ENCODE measurements at places on chromosomes 11 and 22. TPM values are rescaled to one million over a fixed set of nuclear protein-coding genes. Genes with fewer than 3 reads are reported as not detected.

OR51B5 gene
- total RNA-seq, result 0.99 TPM

SMIM35 gene
- total RNA-seq, result 0.11 TPM

RRM1 gene
- 68.8 TPM for total RNA-seq

SYT9 gene
- 14.8 TPM for total RNA-seq

LSP1 gene
- 29.1 TPM for total RNA-seq

GGTLC3 gene
- not detected for total RNA-seq
